ENCODE measurements at places on chromosomes 7 and 10.

- no peak for DNase-seq
These were observed 23.6 kb upstream of the PWWP2B start for GRCh38 chr10:132373241-132373955.

- no peak for DNase-seq
These were observed 20.6 kb upstream of the SLC13A1 start for GRCh38 chr7:123220396-123220795.

DNA sequence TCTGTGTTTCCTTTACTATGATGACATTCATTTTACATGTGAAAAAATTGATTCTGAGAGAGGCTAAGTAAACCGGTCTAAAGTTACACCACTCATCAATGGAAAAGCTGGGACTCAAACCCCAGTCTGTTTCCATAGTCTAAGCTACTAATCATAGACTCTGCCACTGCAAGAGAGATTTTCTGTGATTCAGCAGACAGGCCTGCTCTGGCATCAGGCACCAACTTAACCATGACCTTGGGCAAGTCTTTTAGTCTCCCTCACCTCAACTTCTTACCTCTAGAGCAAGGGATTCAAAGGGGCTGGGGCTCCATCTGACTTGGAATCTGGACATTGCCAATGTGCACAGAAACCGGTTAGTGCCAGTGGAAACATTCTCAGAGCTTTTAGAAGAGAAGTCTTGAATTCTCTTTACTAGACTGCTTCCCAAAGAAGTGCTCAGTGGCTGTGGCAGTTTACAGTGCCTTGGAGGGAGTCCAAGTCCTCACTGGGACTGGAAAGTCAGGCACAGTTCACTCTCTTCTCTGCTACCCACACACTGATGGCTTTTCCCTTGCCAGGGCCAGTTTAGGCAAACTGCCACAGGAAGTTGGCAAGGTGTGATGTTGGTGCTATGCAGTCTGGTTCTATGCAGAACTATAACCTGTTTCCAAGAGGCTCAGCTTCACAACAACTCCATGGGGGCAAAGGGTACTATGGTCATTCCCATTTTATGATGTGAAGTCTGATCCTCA is 4.5 kb upstream of the BLNK start:
- no peak for DNase-seq

DNA sequence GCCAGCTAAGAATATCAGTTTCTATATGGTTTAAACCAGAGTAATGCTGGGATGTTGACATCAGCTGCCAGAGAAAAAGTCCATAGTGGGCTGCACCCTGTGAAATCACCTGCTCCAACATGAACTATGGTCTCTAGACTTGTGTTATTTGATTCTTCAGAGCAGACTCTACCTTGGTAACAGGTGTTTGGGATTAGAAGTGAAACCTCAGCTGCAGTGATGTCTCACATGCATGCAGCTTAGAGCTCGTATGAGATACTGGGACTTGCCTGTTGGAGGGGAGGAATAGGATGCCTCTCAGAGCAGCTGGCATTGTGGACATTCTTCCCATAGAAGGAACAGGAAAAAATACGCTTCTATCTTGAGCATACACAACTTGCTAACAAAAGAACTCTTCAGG is 287.1 kb upstream of the CSTF2T start:
- no peak for DNase-seq

DNA sequence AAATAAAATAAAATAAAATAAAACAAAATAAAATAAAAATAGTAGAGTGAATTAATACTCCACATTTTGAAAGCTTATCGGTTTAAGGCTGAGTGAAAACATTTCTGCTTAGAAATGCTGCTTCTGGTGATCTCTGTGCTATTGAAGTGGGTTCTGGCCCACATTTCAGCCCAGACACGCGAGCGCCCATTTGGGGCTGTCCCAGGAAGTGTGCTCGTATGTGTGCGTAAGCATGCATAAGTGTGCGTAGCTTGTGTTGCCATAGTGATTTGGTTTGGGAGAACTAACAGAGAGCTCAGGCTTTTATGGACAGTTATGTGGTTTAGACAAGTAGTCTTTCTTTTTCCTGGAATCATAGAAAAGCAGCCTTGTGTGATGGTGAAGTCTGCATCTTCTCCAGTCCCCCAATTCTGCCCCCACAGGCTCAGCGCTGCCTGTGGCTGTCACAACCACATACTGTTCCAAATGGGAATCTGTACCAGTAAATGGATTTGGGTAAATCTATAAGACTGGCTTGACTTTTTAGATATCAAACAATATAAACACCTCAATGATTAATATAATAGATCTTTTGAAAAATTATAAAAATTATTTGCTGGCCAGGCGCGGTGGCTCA is 29.8 kb upstream of the PURB start:
- no peak for DNase-seq

Measured in astrocyte of the cerebellum (primary cell).